ENCODE measurements at places on chromosomes 16 and 17.

GRCh38 chr17:48375356-48375755, 54.7 kb downstream of the SKAP1 start:
- no peak for DNase-seq

DNA sequence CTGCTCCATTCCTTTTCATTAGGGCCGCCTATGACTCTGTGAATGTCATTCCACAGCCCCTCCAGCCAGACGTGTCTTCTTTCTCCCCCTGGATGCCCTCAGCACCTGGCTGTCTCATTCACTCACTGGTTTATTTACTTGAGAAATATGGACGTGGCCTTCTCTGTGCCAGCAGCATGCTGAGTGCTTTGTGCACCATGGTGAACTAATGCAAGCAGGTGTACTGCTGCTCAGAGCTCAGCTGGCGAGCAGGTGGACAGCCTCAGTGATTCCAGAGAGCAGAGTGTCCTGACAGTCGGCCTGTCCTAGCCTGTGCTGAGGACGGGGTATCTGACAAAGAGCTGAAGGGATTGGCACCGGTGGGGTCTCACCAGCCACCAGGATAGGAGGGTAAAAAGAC, 96.7 kb downstream of the GNAO1 start:
- DNase-seq, result no peak

DNA sequence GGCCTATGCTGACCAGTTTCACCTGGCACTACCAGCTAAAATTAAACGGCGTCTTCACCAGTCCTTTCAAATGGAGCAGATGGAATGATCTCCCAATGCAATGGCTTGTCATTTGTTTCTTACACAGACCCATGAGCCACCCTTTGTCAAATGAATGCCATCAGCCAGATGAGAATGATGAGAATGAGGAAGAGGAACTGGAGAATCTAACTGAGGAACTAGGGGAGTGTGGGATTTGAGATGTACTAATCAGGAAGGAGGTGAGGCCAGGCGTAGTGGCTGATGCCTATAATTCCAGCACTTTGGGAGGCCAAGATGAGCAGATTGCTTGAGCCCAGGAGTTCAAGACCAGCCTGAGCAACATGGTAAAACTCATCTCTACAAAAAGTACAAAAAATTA, 116.4 kb downstream of the HS3ST3A1 start:
- no peak for DNase-seq

GRCh38 chr17:83174362-83175118, 95.1 kb downstream of the METRNL start:
- no peak for DNase-seq
